ENCODE measurements at places on chromosomes 16 and 17.

DNA sequence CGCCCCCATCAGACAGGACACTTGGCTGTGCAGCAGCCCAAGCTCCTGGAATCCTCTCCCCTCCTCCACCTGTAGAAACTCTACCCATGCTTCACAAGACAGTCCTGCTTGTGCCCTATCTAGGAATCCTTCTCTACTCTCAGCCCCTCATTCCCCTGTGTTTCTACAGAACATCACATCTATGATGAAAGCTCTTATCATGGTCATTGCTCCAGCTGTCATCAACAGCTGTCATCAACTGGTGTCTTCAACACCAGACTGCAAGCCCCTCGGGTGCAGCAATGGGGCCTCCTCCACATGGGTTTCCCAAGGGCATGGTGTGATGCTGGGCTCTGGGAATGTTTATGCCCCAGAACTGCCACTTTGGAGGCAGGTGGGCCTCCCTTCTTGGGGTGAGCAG is 21.1 kb upstream of the CDRT4 start:
- DNase-seq = no peak

DNA sequence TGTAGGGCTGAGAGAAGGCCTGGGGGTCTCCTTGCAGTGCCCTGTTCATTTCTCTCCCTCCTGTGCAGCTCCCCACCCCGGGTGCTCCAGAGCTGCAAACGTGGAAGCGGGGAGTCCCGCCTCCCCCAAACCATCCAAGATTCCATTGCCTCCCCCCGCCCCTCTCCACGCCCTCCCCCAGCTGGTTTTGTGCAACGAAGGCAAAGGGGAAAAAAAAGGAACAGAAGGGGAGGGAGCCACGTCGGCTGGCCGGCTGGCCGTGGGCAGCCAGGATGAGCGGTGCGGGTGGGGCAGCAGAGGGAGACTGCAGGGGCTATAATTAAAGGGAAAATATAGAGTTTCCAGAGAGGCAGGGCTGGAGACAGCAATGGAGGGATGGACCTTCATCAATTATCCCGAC is 1.7 kb upstream of the COL1A1 start:
- DNase-seq = no peak

DNA sequence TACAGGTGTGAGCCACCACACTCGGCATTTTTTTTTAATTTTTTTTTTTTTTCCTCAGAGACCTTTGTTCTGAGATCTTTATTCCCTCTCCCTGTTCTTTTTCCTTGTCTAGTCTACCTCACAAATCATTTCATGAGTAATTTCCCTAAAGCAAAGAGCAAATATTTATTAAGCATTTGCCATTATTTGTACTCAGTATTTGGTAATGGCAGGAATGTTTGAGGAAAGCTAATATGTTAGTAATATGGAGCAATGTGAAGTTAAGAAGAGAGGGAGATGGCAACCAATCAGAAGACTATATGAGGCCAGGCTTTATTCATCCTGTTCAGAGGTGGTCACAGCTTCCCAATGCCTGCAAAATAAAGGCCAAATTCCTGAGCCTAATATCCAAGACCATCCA is 13.3 kb downstream of the CENPV start:
- DNase-seq = no peak

- DNase-seq = no peak
Measured at GRCh38 chr16:3771513-3771912, 54.2 kb upstream of the TRAP1 start.

- DNase-seq = no peak
Measured at GRCh38 chr16:9249534-9249933, 158.1 kb downstream of the HAPSTR1 start.

GRCh38 chr16:11079652-11080187 is 135.4 kb downstream of the CLEC16A start:
- DNase-seq = no peak

DNA sequence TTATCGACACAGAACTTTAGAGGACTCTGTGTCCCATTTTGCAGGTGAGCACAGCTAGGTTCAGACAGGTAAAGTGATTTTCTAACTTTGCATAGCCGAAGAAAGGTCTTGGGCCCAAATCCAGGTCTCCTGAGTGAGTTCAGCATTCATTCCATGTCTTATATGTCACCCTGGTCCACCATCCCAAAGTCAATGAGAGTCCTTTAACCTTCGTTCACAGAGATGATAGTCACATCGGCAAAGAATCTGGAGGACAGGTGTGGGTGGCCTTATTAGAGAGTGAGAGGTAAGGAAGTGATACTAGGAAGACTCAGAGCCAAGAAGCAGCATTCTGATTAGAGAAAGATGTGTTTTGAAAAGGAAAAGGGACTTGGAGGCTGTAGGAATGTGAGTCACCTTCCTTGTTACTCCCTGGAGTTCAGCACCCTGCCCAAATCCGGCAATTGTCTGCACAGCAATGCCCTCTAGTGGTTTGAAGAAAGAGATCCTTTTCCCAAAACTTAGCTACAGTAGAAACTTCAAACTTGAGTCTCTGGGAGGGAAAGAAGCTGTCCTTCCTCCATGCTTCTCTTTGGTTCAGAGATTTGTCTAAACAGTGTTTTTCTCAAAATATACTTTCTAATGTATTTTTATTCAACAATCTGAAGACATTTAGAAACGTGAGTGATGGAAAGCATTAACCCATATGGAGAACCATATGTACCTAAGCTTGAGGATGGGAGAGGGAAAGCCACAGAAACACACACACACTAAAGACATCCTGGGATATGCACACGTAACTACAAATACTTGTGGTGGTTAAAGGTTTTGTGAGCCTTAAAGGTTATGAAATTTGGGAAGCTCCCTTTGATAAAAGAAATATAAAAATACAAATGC is 96.4 kb upstream of the SHISA6 start:
- DNase-seq = no peak

GRCh38 chr16:1152651-1153259 is at the start of gene CACNA1H:
CACNA1H (plus strand) TSS chr16:1153106; CDS start chr16:1153738, 632 bp downstream.
- DNase-seq = no peak
